A549 treated with Hydrocortisone at 1 μM for 4 hours (cell line): ENCODE measurements at places on chromosomes 5 and 9. TPM values are rescaled to one million over a fixed set of nuclear protein-coding genes. Genes with fewer than 3 reads are reported as not detected.

The MEGF10 gene
- total RNA-seq, result not detected in 5 replicates

The ASTN2 gene
- 4.0 to 5.3 TPM (median 4.3 TPM) in 5 replicates for total RNA-seq

The CTSL gene
- total RNA-seq, result 618 to 759 TPM (median 642 TPM) in 5 replicates

The IL33 gene
- total RNA-seq, result 0.10 to 0.55 TPM (median 0.43 TPM) in 5 replicates

The SLC46A2 gene
- not detected in 5 replicates for total RNA-seq

The OR13C5 gene
- not detected in 5 replicates for total RNA-seq

The ACTBL2 gene
- 0.07 to 0.09 TPM in 2 of 5 replicates, not detected in the others for total RNA-seq

The TLR4 gene
- 0.09 to 0.15 TPM (median 0.14 TPM) in 5 replicates for total RNA-seq

The FBN2 gene
- 12.6 to 23.1 TPM (median 18.3 TPM) in 5 replicates for total RNA-seq

The UBLCP1 gene
- 32.0 to 43.4 TPM (median 33.5 TPM) in 5 replicates for total RNA-seq

The CCDC107 gene
- 23.0 to 32.2 TPM (median 31.3 TPM) in 5 replicates for total RNA-seq

The ANKRD34B gene
- 0.03 to 0.17 TPM (median 0.06 TPM) in 3 of 5 replicates, not detected in the others for total RNA-seq

The MARVELD2 gene
- total RNA-seq, result 2.0 to 4.3 TPM (median 2.4 TPM) in 5 replicates

The WDR70 gene
- 9.5 to 12.4 TPM (median 11.0 TPM) in 5 replicates for total RNA-seq

The TRIM36 gene
- total RNA-seq, result 1.8 to 2.2 TPM (median 2.2 TPM) in 5 replicates

The FOXD4L5 gene
- 0.03 TPM in 3 of 5 replicates, not detected in the others for total RNA-seq

The ZFR gene
- total RNA-seq, result 53.3 to 84.9 TPM (median 56.5 TPM) in 5 replicates

The TAF11L11 gene
- total RNA-seq, result 0.07 to 0.39 TPM (median 0.10 TPM) in 4 of 5 replicates, not detected in the other

The GABBR2 gene
- 0.15 to 0.49 TPM (median 0.20 TPM) in 5 replicates for total RNA-seq

The PTGS1 gene
- 1.5 to 1.8 TPM (median 1.5 TPM) in 5 replicates for total RNA-seq

The BARHL1 gene
- total RNA-seq, result not detected in 5 replicates

The C9orf85 gene
- total RNA-seq, result 13.7 to 16.8 TPM (median 15.2 TPM) in 5 replicates

The TRIP13 gene
- total RNA-seq, result 63.2 to 73.2 TPM (median 70.6 TPM) in 5 replicates

The C9orf50 gene
- 0.08 TPM in 1 of 5 replicates, not detected in the others for total RNA-seq

The EQTN gene
- total RNA-seq, result not detected in 5 replicates

The NEURL1B gene
- 7.0 to 10.4 TPM (median 9.4 TPM) in 5 replicates for total RNA-seq

The SLC4A9 gene
- 0.02 TPM in 1 of 5 replicates, not detected in the others for total RNA-seq

The F2RL2 gene
- 2.9 to 4.0 TPM (median 2.9 TPM) in 5 replicates for total RNA-seq

The ADGRV1 gene
- 0.44 to 1.2 TPM (median 0.56 TPM) in 5 replicates for total RNA-seq

The DENND4C gene
- total RNA-seq, result 13.2 to 23.6 TPM (median 15.9 TPM) in 5 replicates

The PCDHGB2 gene
- 0.05 to 0.13 TPM (median 0.11 TPM) in 4 of 5 replicates, not detected in the other for total RNA-seq

The CORO2A gene
- total RNA-seq, result 0.99 to 2.1 TPM (median 1.6 TPM) in 5 replicates

The PLPP1 gene
- total RNA-seq, result 29.9 to 39.8 TPM (median 35.5 TPM) in 5 replicates

The FABP6 gene
- total RNA-seq, result 0.53 to 1.6 TPM (median 0.91 TPM) in 5 replicates

The FBXL7 gene
- total RNA-seq, result 1.2 to 1.6 TPM (median 1.4 TPM) in 5 replicates

The ELAVL2 gene
- 0.02 to 0.05 TPM (median 0.02 TPM) in 3 of 5 replicates, not detected in the others for total RNA-seq
